ENCODE measurements at places on chromosomes 11 and 22.

GRCh38 chr11:23403210-23404185 lies 543.2 kb upstream of the CCDC179 start:
- no peak for DNase-seq

GRCh38 chr22:22960307-22960706 lies 72.7 kb downstream of the IGLL5 start:
- no peak for DNase-seq

GRCh38 chr11:64088162-64089026 lies 52.7 kb downstream of the FLRT1 start:
- no peak for DNase-seq

GRCh38 chr11:64620381-64620971 lies 29.5 kb downstream of the SLC22A12 start:
- no peak for DNase-seq

GRCh38 chr22:23767303-23767672 lies 484 bp downstream of the CHCHD10 start:
- DNase-seq: no peak

- no peak for DNase-seq
Observed at GRCh38 chr11:27697679-27698275, 2.5 kb downstream of the BDNF start.

GRCh38 chr11:28596816-28597215 lies 488.6 kb downstream of the METTL15 start:
- no peak for DNase-seq
